ENCODE measurements at places on chromosomes 16 and 17.

DNA sequence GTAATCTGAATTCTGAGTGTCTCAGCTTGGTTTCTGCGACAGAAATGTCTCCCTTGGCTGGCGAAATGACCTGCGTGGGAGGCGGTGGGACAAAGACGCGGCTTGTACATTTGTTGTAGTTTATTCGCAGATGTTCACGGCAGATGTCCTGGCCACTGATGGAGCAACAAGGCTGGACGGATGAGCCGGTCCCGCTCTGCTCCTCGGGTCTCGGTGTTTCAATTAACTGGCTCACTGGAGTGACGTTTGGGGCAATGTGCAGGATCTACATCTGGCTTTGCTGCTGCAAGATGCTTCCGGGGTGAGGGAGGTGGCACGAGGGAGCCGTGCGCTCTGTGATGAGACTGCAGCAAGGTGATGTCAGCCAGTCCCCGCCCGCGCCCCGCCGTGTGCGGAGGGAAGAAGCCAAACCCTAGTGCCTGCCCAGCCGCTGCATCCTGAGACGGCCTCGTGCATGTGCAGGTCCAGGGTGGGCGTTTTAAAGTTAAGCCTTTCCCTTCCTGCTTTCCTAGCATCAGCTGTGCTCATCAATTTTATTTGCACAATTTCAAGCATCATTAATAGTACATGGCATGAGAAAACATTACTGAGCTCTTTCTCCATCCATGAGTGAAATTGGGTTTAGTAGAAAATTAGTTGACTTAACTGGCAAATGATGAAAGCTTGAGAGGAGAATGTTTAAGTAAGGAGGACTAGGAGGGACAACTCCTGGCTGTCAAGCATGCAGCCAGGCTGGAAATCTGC lies 44.4 kb downstream of the MGAT5B start:
- DNase-seq, result no peak

DNA sequence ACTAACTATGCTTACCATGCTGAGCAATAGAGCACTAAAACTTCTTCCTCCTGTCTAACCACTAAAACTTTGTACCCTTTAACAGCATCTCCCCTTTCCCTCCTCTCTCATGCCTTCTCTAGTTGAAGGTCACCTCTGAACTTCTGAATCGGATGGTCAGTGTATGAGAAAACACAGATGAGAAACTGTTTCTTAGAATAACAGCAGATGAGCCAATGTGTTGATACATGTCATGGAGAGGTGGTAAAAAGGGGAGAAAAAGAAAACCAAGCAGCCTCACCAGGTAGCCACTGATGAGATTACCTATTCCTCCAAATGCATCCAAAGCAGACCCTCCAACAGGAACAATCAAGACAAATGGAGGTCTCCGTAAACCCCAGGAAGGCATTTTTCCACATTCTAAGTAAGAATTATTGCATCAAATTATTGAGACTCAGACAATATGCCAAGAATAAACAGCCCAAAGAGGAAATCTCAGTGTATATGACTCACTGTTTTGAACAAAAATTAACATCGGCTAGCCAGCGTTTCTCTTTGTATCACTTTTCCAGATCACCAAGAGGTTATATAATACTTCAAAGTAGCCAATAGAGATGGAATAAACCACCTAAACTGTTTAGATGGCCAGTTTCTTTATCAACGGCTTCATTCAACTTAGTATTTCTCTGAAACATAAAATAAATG lies 793.3 kb upstream of the SOX9 start:
- DNase-seq, result no peak

DNA sequence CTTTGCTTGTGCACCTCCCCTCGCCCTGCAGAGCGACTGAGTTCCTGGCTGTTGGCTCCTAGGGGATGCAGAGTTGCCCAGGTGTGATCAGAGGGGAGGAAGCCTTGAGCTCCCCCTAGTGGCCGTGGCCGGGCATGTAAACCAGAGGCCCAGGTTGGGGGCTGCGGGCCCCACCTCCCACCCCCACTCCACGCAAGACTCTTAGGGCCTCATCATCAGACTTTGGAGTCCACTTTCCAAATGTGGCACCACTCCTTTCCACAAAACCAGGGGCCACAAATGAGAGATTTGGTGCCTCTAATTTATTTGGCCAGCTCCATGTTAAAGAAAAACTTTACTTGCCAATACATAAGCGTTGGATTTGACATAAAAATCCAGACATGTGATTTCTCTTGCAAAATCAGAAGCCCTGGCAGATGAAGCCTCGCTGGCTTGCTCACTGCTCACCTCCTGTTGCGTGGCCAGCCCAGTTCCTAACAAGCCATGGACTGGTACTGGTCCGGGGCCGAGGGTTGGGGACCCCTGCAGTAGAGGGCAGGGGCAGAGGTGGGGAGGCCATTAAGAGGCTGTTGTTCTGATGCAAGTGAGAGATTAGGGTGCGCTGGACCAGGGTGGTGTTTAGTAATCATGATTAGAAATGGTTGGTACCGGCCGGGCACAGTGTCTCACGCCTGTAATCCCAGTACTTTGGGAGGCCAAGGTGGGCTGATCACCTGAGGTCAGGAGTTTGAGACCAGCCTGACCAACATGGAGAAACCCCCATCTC lies 28.7 kb upstream of the GAS7 start:
- DNase-seq, result no peak

DNA sequence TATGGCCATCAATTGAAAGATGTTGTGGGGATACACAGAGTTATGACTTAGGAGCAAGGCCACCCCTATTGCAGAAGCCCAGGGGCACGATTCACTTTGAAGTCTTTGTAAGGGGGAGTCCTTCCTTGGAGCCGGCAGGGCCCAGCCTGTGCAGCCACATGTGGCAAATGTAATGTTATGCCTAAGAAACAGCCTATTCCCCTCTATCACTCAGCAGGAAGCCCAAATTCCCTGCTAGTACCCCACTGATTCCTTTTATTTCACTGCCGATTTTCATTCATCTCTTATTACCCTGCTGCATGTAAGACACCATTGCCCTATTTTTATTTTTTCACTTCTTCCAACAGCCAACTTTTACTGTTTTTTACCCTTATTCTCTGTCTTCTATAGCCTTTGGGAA lies 233.2 kb downstream of the PMP22 start:
- no peak for DNase-seq

GRCh38 chr17:41793784-41794539 lies 7.5 kb upstream of the JUP start:
- no peak for DNase-seq

DNA sequence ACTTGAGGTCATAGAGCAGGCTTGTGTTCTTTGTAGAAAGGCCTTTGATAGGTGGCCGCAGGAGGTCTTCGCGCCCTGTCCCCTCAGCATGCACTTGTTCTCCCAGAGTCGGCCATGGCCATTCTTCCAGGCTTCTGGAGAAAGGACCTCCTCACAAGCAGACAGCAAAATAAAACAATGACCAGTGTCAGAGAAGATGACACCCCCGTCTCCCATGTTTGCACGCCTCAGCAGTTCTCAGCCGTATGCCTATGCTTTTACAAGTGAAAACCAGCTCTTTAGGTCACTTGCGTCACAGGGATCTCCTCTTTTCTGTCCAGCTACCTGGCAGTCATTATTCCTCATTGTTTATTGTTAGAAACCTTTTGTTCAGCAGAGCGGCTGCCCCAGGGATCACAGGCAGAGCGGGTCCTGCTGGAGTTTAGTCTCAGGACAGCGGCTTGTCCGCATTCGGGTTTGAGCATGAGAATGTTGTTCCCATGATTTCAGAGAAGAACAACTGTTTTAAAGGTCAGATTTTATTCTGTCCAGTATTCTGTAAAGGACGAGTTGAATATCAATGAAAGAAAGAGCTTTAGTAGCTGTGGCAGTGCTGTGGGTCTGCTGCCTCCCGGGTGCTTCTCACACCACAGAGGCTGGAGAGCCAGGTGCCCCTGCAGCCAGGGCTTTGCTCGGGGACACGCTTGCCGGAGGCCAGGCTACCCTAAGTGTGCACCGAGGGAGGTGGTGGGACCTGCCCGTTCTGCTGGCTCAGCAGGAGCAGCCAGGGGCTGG lies 123.9 kb downstream of the RPTOR start:
- no peak for DNase-seq

DNA sequence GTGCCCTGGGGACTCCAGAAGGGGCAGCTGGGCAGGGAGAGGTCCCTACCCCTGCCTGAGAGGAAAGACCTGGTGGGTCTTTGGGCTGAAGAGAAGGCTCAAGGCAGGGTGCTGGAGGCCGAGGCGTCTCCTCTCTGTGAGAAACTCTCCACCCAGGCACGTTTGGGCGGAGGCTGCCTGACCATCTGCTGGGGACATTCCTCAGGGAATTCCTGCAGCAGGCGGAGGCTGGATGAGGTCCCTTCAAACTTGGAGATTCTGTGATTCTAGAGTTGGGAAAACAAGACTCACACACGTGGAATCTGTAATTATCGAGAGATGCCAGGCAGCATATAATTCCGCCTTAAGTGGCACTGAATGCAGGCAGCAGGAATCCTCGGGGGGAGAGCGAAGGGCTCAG lies 21.1 kb upstream of the PHF12 start:
- no peak for DNase-seq
